NCI-H2107 (cell line): ENCODE measurements at places on chromosomes 2 and 18.

DNA sequence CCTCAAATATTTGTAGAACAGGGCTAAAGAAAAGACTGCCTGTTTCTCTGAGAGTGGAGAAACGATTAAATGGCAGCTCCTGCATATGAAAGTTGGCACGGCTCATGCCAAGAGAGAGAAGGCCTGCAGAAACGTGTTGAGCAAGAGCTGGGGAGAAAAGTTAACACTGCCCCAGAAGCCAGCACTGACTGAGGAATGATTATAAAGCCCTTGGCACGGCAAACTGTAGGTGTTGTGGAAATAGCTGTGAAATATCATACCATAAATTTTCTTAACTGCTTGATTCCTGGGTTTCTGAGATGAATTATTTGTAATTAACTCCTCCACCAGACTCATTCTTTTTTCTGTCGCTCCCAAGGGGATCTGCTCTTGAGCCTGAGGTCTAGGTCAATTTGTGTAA is 4.3 kb downstream of the FRZB start:
- no peak for DNase-seq

- DNase-seq, result no peak
Observed at GRCh38 chr2:205025580-205026240, 480.4 kb downstream of the PARD3B start.

DNA sequence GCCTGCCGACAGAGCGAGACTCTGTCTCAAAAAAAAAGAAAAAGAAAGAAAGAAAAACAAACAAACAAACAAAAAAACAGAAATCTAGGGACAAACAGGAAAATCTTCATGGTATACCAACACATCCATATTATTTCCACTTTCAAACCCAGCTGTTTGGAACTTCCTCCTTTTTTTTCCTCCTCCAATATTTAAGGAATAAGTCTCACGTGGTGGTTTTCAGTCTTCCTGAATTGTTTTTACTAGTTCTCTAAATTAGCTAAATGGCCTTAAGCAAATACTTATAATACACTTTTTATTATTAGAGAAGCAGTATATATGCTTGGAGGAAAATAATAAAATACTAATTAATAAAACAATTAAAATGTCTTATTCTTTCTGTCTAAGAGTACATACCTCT is 48.7 kb upstream of the GLS start:
- DNase-seq, result no peak

DNA sequence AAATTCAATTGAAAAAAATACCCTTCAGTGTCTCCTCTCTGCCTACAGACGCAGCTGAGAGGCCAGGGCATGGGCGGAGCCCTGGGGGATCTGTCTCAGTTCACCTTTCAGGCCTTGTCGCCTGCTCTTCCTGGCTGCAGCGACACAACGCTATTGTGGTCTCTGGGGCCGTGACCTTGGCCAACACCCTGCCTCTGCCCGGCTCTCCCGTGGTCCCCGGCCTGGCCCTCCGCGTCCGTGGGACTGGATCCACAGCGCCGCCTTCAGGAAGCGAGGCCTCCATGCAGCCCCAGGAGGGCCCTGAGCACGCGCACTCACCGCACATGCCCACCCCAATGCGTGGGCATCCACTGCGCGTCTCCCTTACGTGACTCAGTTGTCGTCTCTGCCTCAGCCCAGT is 81.1 kb downstream of the MRPS9 start:
- DNase-seq, result no peak

- no peak for DNase-seq
Observed at GRCh38 chr2:157866666-157867642, 9.2 kb downstream of the ACVR1 start.

DNA sequence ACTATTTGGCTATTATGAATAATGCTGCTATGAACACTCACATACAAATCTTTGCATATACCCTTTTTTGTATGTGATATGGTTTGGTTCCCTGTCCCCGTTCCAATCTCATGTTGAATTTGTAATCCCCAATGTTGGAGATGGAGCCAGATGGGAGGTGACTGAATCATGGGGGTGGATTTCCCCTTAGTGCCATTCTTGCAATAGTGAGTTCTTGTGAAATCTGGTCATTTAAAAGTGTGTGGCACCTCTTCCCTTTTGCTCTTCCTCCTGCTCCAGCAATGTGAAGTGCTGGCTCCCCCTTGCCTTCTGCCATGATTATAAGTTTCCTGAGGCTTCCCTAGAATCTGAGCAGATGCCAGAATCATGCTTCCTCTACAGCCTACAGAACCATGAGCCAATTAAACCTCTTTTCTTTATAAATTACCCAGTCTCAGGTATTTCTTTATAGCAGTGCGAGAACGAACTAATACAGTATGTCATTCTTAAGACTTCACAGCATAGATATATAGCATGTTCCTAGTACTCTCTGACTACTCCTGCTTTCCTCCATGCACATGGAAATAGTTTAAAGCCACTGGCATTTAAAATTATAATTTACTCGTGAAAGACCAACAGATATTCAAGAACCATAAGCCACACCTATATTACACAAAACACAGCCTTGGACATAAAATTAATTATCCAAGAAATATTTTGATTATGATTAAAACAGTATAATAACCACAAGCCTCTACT is 75.2 kb downstream of the COBLL1 start:
- DNase-seq, result no peak

DNA sequence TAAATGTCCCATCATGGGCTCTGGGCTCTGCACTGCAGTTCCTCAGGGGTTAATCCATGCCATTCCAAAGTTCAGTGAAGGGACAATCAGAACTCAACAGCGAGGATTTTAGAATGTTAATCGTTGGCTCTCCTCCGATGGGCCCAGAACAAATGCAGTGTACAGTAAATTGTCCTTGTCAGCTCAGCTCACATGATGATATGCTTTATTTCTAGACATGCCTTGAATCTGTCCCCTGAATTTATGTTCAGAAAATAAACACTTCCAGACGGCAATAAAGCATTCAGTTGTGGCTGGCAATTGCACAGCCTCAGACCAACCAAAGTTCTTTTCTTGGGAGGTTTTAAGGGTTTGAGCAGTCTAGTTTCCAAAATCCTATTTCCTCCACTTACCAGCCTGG is 981.2 kb downstream of the BCL11A start:
- DNase-seq, result no peak

- DNase-seq, result no peak
Observed at GRCh38 chr2:3094318-3094717, 283.3 kb downstream of the EIPR1 start.

DNA sequence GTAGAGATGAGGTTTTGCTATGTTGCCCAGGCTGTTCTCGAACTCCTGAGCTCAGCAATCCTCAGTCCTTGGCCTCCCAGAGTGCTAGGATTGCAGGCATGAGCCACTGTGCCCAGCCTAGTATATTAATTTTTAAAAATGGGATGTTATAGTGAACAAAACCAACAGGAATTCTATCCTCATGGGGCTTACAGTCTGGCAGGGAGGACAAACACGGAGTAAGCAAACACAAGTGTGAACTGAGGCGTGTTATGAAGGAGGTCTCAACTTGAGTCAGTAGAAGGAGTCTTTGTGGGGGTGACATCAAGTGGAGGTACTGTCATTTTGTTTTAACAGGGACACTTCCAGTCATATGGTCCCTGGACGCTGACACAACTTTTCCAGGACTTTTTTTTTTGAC is 33.1 kb downstream of the EMILIN2 start:
- DNase-seq, result no peak

DNA sequence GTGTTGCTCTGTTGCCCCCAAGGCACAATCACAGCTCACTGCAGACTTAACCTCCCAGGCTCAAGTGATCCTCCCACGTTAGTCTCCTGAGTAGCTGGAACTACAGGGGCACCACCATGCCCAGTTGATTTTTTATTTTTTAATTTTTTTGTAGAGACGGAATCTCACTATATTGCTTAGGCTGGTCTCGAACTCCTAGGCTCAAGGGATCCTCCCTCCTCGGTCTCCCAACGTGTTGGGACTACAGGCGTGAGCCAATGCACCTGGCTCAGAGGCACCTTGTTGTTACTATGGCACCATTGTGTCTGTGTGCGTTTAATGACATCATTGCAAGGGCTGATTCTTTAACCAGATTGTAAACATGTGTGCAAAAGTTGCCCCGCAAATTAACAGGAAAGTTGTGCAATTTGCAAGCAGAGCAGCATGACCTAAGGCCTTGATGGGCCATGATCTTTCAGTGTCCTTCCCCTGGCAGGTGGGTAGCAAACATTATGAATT is 22.6 kb downstream of the TCF23 start:
- no peak for DNase-seq

DNA sequence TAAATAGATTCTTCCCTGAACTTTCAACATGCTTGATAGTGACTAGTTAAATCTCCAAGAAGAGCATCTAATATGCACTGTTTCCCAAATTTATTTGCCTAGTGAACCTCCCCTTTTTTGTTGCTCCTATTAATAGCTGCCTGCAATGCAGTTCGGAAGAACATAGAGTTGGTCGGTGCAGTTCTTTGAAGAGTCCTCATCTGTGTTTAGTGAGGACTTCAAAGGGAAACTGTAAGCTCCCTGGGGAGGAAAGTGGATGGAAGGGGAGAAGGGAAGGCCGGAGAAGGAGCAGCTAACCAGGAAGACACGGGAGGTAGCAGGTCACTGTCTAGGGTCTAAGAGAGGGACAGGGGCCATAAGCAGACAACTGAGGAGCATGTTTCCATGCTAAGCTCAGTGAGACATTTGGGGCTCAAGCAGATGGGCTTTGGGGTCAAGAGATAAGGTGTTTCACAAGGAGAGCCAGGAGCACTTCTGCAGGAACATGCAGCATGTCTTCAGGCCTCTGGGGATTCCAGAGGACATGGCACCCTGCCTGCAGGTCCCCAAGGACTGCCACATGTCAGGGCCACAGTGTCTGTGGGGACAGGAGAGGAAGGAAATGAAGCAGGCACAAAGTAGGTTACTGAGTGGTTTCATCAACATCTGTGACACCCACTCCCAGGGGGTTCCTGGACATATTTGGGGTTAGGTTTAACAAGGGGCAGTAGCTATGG is 48.7 kb upstream of the ANXA4 start:
- no peak for DNase-seq

DNA sequence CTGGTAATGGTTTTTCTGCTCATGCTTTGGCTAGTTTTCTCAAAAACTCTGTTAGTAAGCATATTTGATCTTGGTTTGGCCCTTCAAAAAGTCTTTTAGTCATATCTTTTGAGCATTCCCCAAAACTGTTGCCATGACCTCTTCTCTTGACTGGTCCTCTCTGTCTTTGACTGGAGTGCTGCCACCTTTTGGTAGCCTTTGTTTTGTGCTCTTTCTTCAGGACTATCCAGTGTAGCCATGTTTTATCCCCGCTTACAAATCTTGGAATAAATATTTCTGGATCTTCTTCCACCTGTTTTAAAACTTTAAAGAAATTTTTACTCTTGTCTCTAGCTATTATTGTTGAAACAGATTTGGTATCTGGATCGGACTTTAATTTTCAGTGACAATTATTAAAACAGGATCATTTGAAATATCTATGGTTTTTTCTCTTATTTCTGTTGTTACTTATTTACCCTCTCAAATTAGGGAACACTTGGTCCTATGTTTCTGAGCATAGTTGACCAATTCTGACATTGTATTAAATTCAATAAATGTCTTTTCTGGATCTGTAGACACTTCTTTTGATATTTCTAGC is 965 bp upstream of the ELOA2 start:
- no peak for DNase-seq

DNA sequence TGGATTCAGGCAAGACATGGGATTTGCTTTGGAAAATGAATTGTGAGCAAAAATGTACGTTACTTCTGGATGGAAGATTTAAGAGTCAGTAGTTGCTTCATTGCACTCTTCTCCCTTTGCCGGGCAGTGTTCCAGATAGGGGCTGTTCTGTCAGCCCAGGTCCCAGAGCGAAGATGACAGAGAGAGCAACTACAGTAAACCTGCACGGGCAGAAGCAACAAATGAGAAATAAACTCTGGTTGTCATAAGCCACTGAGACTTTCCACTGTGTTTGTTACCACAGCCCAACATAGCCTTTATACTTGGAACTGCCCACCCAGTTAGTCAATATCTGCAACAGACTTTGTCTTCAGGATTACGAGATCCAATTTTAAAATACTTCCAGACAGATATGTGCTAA is 83.3 kb downstream of the CACNB4 start:
- DNase-seq, result no peak

DNA sequence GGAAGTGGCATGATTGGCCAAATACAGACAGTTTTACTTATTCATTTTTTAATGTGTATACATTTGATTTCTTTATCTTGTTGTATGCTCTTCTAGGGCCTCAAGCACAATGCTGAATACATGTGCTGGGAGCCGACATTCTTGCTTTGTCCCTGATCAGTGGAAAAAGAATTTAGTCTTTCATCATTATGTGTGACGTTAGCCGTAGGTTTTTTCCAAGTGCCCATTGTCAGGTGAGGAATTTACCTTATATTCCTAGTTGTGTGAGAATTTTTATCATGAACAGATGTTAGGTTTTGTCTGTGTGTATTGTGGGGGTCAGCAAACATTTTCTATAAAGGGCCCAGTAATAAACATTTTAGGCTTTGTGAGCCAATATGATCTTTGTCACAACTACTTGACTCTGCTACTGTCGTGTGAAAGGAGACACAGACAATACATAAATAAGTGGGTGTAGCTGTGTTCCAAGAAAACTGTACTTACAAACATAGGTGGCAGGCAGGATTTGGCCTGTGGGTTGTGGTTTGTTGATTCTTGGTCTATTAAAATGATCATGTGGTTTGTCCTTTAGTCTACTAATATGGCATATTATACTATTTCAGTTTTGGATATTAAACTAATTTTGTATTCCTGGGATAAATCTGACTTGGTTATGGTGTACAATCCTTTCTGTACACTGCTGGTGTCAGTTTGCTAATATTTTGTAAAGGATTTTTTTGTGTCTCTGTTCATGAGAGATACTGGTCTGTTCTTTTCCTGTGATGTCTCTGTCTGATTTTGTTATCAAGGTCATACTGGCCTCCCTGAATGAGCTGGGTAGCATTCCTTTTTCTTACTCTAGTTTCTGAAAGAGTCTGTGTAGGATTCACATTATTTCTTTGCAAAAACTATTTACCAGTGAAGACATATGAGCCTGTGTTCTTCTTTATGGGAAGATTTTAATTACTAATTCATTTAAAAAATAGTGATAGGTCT is 132.2 kb upstream of the SMAD7 start:
- DNase-seq, result no peak

GRCh38 chr18:13232086-13232917 is 13.7 kb downstream of the LDLRAD4 start:
- no peak for DNase-seq

GRCh38 chr18:63197246-63197869 is 122.2 kb downstream of the BCL2 start:
- no peak for DNase-seq

DNA sequence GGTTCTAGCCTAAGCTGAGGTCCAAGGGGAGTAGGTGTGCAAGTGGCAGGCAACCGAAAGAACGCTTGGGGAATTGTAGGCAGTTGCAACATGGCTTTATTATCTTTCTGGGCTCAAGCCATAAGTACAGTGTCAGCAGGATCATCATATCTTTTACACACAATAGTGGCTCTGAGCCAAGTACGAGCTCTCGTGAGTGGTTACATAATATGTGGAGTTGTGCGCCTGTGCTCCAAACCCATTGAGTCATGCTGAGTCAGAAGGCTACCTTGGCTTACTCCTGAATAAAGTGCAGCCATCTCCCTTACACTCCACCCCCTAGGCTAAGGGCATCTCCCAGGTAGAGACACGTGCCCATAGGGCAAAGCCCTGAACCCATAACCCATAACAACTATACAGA is 233.9 kb downstream of the SATB2 start:
- no peak for DNase-seq
